ENCODE measurements at places on chromosomes 6 and 20.

- DNase-seq = no peak
Measured at GRCh38 chr6:70119218-70119835, 183.6 kb downstream of the COL9A1 start.

GRCh38 chr20:22728146-22728745 is 143.9 kb upstream of the FOXA2 start:
- no peak for DNase-seq

DNA sequence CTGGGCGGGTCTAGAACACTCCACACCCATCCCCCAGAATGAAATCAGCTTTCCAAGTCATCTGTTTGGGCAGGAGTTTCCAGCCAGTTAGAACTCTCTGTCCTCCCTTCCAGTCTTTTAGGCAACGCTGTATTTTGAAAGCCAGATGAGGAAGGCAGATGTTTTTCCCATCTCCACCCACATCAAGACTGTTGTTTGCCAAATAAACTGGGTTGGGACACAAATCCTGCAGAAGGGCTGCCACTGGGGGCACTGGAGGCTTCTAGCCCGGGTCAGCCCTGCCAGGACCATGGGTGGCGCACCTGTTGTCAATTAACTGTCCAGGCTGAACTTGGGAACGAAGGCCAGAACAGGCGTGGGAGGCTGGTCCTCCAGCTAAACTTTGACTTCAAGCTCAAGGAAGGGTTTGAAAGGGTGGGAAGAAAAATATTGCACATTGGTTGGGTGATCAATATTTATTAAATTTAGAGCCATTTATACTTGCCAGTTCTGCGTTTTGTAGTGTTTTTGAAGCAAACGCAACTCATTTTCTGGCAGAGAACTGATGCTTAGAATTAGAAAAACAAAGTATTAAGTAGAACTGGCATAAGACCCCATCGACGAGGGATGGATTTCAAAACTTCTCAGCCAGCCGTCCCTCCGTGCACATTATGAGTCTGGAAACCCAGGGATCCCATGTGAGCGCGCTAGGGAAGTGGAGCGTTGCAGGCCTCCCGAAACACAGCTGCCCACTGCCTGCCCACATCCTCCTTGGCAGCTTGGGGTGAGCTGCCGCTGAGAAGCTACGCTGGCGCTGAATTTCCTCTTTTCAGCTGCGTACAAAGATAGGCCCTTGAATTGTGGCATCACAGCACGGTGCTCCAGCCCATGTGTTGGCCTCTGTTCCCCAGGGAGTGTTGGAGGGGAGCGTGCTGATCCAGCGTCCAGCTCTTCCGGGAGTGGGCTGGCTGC is 297.4 kb downstream of the QKI start:
- no peak for DNase-seq

DNA sequence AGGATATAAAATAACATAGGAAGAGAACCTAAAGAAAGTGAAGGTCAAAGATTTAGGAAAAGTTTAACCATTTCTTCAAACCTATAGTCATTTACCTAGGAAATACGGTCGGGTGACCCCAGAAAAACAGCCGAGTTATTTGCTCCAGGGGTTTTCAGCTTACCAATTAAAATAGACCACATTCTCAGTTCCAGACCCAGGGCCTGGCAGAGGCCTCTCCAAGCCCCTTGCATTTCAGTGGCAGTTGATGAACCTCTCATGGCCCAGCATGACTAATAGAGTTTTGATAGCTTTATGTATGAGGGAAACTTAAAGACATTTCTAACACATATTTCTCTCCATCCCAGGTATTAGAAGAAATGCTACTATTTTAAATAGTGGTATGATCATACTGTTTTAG is 113.5 kb downstream of the OGFRL1 start:
- DNase-seq = no peak

DNA sequence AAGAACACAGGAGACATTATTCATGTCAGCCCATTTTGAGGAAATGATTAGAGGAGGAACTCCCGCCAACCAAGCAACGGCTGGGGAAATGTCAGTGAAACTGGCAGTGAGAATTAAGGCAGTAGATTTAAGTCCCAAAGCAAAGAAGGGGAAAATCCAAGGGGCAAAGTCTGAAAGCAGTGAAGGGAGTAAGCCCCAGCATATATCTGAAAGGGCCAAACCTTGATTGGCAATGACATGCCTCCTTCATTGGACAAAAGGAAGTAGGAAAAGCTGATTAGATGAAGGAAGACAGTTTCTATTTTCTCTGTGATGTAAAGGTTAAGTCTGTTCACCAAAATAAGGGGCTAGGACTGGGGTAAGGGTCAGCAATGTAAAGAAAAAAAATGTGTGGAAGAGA is 190.3 kb downstream of the RNF144B start:
- no peak for DNase-seq

DNA sequence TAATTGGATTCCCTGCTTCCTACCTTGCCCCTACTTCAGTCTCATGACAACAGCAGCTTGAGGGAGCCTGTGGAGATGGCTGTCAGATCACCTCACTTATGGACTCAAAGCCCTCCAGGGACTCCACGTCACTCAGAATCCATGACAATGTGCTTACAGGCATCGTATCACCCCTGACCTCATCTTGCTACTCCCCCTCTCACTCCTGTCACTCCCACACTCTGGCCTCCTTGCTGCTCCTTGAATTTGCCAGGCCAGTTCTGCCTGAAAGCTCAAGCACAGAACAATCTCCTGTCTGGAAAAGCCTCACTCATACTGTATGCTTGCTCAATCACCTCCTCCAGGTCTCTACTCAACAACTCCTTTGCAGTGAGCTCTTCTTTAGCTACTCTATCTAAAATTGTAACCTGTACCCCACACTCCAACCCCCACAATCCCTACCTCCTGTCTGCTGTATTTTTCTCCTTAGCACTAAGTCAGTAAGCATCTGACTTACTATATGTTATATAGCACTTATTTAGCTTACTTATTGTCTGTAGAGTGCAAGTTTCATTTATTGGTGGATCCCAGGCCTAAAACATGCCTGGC is 10.7 kb upstream of the GSTA4 start:
- no peak for DNase-seq

- no peak for DNase-seq
Measured at GRCh38 chr6:21171801-21172200, 421.8 kb upstream of the SOX4 start.

GRCh38 chr6:498795-499231 is 107.3 kb downstream of the IRF4 start:
- DNase-seq = no peak

DNA sequence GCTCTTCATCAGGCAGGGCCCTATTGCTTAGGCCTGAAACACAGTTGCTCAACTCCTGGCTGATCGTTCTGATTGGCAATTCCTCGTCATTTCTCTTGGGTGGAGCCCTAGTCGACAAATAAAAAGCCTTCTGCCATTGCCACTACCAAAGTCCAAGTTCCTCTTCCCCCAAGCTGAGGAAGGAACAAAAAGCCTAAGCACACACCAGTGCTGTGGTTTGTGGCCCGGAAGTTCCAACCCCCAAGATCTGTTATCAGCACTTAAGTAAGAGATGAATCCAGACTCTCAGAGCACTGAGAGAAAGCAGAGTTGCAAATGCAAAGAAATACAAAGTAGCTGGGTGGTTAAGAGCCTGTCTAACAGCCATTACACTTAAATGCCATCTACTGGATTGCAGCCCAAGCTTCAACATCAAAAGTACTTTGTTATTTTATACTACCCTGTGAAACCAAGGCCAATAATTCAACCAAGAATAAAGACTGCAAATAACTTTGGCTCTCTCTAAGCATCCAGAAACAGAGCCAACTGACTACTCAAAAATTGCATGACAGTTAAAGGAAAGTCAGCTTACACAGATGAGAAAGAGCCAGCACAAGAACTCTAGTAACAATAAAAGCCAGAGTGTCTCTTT is 1024.0 kb downstream of the GRIK2 start:
- no peak for DNase-seq

DNA sequence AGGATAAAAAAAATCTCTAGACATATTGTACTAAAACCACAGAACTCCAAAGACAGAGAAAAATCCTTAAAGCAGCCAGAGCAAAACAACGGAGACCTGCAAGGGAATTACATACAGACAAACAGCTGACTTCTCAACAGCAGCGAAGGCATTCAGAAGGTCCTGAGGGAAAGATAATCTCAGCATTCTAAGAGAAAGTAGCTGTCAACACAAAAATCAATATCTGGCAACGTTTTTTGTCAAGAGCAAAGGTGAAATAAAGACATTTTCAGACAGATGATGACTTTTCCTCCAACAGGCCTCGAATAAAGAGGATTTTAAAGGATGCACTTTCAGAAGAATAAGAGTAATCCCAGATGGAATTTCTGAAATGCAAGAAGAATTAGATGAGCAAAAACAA is 6.1 kb upstream of the SCGN start:
- no peak for DNase-seq

GRCh38 chr6:14448246-14448645 is 330.7 kb downstream of the CD83 start:
- DNase-seq = no peak

DNA sequence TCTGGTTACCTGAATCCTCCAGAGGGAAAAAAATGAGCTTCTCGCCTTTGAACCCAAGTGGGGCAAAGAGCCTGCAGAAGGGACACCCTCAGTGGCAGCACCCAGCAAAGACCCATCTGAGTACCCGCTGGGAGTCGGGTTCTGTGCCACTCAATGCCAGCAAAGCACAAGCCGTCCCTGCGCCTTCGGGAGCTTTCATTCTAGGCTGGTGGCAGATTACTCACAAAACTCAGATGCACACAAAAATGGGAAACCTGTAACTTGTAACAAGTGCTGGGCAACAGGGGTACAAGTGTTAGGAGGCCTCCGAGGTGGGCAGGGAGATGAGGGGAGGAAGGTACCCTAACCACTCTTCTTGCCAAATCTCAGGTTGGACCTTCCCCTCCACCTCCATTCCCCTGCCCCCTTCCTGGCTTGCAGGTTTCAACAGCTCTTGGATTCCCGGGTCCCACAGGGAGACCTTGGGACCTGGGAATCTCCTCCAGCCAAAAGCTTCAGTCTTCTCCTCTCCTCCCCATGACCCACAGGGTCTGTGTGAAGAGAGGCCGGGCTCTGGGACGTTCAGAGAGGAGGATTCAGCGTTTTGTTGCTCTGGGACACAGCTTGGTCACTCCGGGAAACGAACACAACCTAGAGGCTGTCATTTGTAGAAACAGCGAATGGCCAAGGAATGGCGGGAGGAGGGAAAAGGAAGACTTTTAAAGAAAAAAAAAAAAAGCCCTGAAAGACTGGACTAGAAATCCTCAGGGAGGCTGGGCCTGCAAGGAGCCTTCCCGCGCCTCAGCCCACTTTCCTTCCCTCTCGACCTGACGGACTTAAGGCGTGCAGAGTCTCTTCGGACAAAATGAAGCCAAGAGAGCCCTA is 1.2 kb upstream of the PARD6B start:
- peak; percentile 53 for DNase-seq

DNA sequence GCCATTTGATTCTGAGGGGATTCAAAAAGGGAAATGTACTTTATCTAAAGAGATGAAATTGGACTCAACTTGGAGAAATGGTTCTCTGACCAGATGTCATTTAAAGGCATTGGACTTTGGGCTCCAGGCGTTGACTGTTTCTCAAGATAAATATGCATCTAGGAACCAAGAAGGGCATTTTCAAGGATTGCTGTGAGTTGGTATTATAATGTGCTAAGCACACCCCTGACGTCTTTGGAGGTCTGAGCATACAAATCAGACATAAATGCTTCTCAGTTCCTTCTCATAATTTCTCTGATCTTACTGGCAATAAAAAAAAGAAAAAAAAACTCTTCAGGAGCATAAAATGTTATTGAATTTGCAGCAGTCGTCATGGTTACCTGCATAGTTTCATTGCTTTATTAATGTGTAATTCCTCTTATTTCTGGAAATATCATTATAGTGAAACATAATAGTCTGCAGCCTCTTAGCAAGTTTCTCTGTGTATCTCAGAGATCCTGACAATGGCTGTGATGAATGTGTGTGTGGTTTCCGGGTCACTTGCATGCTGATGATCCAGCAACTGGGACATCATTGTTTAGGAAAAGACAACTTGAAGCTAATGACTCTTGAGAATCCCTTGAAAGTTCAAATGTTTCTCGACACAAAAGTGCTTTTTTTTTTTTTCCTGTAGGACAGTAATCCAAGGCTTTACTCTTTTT is 136.0 kb downstream of the AIG1 start:
- no peak for DNase-seq

DNA sequence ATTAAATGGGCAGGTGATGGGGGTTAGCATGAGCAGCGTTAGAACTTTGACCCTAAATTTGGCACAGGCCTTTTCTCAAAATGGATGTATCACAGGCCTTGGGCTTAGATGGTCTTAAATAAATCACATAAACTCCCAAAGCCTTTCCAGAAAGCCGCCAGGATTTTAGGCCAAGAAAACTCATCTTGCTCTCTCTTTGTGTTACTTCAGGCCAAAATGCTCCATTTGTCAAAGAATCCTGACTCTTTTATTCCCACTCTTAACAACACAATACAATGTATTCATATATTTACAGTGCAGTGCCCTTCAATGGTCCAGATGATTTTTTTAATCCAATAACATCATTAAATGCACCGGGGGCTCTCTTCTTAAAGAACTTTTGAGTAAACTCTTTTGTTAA is 5.9 kb upstream of the TCP11 start:
- no peak for DNase-seq

DNA sequence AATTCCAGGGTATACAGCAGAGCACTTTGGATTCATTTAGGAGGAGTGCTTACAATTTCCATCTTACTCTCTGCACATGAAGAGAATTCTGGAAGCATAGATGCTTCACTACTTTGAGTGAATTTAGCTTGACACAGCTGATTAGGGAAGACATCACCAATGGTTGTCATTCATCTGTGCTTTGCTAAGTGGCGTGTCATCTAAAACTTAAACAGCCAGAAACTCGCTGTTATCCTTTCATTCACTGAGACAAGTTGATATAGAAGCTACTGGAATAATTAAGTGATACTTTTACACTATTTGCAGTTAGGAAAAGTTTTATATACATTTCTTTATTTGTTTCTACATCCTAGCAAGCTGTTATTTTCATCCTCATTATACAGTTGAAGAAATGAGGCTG is 635.3 kb upstream of the FLRT3 start:
- no peak for DNase-seq

DNA sequence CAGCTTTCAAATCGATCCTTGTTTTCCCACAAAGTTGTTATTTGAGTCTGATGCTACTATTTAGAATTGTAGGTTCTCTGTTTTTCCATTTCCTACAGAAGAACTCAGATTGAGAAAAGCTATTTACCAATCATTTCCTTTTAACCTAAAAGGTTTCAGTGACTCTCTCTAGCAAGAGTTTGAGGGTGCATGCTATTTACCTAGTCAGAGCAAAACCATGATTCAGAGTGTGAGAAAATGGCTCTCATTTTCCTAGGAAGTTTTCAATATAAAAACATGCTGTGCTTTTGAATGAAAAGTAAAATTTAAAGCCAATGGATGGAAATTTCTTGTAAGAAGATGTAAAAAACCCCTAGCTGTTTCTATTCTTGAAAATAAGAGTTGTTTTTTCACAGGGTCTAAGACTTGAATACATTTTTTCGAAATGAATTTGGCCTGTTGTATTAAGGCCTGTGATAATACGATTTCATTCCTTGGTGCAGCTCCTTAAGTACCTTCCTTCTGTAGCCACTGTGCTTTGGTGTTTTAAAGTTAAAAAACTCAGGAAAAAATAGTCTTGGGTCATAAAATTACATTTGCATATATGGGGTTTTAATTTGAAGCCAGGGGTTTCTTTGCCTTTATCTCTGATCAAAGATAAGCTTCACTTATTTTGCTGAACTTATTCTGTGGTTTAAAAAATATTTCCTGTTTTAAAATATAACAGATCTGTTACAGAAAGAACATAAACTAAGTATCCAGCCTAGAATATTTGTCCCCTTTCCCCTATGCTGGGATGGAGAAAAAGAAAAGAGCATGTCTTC is 18.0 kb upstream of the RSPH3 start:
- DNase-seq = no peak
